WTC11 (cell line): ENCODE measurements at places on chromosomes 5 and 9.

DNA sequence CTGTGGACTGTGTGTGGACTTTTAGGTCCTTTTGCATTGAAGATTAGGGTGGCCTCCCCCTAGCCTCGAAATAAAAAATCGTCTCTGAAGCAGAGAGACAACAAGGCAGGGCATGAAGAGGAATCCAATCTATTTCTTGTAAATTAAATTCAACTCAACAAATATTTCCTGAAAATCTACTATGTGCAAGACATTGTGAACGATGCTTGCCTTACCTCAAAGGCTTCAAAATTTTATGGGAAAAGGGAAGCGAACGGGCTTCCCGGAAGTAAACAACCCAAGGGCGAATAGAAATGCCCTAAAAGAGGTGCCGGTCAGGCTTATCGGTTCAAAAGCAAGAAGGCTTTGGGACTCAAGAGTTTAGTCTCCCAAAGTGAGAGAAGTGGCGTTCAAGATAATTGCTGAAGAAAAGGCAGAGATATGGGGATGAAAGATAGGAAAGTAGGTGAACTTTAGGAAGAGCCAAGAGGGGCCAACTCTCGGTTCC, 525 bp downstream of the KIF24 start:
- DNase-seq, result no peak

DNA sequence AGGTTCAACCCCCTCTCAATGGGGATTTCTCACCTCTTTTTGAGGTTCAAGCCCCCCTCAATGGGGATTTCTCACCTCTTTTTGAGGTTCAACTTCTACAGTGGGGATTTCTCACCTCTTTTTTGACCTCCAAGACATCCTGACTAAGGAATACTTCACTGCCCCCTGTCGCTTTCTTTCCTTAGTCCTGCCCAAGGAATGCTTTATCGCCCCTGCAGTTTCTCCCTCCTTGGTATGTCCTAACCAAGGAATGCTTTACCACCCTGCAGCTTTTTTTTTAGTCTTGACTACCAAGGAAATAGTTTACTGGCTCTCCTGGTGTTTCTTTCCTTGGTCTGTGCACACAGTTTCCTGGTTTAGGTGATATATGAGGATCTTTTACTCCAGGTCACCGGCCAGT, 9.6 kb upstream of the IRGM start:
- no peak for DNase-seq

GRCh38 chr9:95433096-95433819, 83.5 kb downstream of the PTCH1 start:
- no peak for DNase-seq

- no peak for DNase-seq
Observed at GRCh38 chr9:73152543-73152844, 829 bp downstream of the ANXA1 start.

GRCh38 chr9:136821826-136822544, 14.2 kb downstream of the RABL6 start:
- DNase-seq, result peak; percentile 56

DNA sequence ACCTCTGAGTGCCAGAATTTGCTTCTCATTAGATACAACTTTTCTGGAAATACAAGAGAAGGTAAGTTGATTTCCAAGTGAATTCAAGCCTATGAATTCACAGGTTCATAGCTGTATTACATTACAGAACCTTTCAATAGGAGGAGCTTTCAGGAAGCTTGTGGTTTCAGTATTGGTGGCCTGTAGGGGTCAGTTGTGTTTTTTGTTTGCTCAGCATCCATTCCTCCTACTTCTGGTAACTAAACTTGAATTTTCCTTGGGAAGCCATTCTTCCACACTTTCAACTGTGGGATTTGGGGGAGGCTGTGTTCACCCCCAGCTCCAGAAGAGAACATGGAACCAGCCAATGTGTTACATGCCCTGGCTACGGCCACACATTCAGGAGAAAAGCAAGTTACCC, 5.6 kb upstream of the CYSTM1 start:
- DNase-seq, result no peak

- DNase-seq, result peak; percentile 58
Observed at GRCh38 chr5:746258-746761, 38.2 kb downstream of the ZDHHC11B start.

- DNase-seq, result no peak
Observed at GRCh38 chr5:64952951-64953673, 184.4 kb downstream of the CWC27 start.

GRCh38 chr9:91714020-91714806, 235.8 kb downstream of the ROR2 start:
- DNase-seq, result peak; percentile 87

- no peak for DNase-seq
Observed at GRCh38 chr9:70861376-70861775, 260.0 kb downstream of the TRPM3 start.

GRCh38 chr5:155064580-155064979, 51.0 kb downstream of the KIF4B start:
- DNase-seq, result no peak

DNA sequence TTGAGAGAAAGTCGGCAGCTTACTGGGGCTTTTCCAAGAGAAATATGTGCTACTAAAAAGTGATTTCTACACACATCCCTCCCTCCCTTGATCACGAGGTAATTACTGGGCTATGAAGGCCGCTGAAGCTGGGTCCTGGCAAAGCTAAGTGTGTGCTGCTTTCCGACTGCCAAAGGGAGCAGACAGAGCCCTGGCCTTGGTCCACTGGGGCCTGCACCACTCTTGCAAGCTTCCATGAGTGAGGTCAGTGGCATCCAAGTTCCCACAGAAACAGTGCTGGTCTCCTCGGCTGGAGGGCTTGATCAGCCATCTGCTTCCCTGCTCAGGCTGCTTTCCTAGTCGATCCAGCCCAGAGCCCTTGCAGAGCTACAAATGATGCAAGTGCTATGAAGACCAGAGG, 154.8 kb upstream of the LHFPL2 start:
- DNase-seq, result no peak

DNA sequence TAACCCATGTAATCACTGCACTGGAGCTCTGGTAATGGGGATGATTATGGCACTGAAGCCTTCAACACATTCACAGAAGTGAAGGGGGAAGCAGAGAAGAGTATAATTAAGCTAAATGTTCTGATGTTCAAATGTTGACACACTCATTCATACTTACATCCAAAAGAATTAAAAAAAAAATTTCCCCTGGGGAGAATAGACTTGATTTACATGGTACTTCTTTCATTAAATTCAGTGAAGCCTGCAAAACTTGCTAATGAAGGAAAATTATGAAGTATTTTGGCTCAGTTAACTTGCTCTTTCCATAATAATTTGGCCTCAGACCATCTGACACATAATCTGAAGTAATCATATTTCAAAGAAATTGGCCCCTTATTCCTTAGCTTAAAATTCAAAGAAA, 428.8 kb downstream of the SH3GL2 start:
- no peak for DNase-seq

GRCh38 chr5:135877570-135878155, 18.0 kb downstream of the IL9 start:
- DNase-seq, result no peak

- no peak for DNase-seq
Observed at GRCh38 chr5:65823845-65824445, 101.9 kb downstream of the NLN start.

DNA sequence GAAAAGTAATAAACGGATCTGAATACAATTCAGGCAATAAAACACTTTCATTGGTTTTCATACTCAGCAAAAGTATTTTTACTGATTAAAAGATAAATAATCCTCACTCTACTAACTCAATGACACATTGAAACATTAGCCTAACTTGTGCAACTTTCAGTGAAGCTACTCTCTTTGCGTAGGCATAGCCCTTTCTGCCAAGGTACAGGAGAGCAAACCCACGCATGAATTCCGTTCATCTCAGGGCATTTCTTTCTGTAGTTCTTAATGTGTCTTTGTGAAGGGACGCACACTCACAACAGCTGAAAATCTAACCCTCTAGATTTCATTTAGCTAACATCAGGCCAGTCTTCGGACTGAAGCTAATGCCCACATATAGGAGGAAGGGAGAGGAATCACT, 66.4 kb upstream of the TLE1 start:
- no peak for DNase-seq

- no peak for DNase-seq
Observed at GRCh38 chr5:83632874-83633273, 87.8 kb downstream of the HAPLN1 start.

DNA sequence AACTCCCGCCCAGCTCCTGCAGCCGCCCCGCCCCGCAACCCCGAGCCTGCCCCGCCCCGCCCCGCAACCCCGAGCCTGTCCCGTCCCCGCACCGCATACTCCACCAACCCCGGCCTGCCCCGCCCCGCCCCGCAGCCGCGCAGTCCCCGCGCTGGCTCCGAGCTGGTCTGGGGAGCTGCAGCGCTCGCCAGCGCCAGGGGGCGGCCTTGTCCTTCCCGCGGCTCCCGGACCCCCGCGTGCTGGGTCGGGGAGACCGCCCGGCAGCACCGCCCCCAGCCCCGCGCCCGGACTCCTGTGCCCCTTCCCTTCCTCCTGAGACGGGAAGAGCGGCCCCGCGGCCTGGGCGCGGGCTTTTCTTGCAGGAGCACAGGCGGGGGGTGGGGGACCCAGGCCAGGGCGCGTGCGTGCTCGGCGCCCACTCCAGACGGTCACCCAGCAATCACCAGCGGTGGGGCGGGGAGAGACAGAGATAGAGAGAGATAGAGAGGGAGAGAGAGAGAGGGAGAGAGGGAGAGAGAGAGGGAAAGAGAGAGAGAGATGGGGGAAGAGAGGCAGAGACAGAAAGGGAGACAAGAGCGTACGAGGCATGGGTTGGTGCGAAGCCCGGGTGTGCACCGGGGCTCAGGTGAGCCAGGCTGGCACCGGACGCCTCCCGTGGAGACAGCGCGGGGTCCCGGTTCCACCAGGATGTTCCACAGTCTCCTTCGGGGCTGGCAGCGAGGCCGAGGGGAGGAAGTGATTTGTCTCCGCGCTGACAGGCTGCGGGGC, 14.7 kb upstream of the TMEM250 start:
- DNase-seq, result peak; percentile 79

- no peak for DNase-seq
Observed at GRCh38 chr5:132177691-132178149, 49.9 kb downstream of the P4HA2 start.

- DNase-seq, result no peak
Observed at GRCh38 chr9:129145316-129145715, 32.7 kb downstream of the IER5L start.

DNA sequence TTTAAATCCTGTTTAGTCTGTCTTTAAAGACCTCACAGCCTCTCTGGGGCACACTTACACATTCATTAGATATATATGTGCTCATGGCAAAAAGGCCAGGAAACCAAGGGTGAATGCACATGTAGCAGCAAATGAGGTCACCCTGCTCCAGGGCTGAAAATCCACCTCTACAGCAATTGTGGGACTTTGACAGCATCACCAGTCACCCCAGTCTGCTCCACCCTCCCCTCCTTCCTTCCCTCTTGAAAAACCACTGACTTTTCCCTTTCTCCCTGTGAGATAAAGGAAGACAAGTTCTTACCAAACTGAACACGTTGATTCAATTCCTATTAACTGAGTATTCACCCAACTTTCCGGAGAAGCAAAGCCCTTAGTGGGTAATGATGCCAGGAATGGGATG, 15.2 kb upstream of the SH3RF2 start:
- DNase-seq, result no peak

GRCh38 chr9:98185611-98186171, 6.7 kb downstream of the CORO2A start:
- no peak for DNase-seq

- no peak for DNase-seq
Observed at GRCh38 chr5:143472576-143472975, 69.1 kb upstream of the NR3C1 start.

DNA sequence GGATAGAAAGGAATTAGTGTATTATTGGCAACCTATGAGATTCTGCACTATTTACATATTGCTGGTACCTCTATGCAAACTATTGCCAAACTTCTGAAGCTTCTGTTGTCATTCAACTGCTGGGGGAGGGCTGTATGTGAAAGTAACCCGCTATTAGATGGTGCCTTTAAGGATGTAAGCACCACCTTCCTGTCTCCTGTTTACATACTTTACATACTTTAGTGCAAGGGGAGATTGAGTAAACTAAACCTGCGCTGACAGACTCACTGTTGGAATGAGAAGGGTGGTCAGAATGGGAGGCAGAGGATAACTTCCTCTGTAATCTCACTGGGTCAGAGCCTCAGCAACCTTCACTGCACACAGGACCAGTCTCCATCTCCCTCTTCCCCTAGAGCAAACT, 123.8 kb downstream of the NR3C1 start:
- peak; percentile 13 for DNase-seq

DNA sequence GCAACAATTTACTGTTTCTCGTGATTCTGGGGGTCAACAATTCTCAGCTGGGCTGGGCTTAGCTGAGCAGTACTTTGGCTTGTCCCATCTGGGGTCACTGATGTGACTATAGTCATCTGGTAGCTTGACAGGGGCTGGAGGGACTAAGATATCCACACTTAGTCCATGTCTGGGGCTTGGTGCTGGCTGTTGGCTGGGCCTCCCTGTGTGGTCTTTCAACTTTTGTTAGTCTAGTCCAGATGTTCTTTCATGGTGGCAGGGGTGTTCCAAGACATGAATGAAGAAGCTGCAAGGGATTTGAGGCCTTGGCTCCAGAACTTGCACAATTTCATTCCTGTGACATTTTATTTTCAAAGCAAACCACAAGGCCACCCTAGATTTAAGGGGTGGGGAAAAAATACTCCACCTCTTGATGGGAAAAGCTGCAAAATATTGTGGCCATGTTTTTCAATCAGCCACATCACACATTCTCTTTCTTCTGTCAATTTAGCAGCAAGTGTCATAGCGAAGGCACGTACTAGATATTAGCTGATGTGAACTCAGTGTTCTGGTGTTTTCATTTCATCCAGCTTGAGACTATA, 59.2 kb downstream of the TSSK1B start:
- DNase-seq, result no peak

DNA sequence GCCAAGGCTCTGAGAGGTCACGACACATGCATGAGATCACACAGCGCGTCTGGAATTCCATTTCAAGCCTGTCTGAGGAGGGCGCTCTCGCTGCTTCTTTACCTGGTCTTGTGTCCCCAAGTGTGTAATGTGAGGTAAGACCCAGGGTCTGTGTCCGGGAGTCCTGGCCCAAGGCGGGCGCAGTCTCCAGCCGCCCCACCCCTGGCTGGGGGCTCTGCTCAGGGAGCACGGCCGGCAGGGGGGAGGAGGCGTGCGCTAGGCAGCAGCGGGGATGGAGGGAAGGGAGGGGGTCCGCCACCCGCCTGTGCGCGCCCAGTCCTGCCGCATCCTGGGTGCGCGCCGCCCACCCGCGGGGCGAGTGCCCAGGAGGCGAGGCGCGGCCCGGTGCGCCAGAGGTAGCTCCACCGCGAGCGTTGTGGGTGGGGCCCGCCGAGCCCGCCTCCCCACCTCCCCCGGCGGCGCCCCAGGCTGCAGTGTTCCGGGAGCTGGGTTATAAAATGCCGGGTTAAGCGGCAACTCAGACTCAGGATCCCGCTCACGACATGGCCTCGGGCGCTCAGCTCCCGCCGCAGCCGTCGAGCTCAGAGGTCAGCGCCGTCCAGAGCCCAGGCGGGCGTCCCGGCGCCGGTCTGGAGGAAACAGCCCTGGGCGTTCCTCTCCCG, at the start of gene CCNI2:
TSS of gene CCNI2 (plus strand) at position 473 of the 662 bp plus-strand sequence. CDS start at position 543, 70 bp downstream.
- peak; percentile 73 for DNase-seq

DNA sequence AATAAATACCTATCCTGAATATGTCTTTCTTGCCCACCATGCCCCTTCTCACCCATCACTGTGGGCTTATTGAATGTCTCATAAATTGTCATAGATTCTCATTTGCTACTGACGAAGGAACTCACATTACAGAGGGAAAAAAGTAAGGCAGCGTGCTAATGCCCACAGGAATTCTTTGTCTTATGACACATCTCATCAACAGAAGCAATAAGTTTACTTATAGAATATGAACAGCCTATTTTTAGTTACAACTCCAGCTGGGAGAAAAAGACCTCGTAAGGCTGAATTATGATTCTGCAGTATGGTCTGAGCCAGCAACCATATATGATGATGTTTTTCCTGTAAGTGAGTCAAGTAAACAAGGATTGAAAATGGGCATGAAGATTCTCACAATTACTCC, 22.4 kb upstream of the ATG10 start:
- no peak for DNase-seq
